ENCODE measurements at places on chromosomes 16 and 17.

- no peak for DNase-seq
These were observed 64.3 kb downstream of the KLHDC4 start for GRCh38 chr16:87701505-87701921.

- DNase-seq, result no peak
These were observed 13.6 kb upstream of the STH start for GRCh38 chr17:45985447-45985846.

- no peak for DNase-seq
These were observed 8.2 kb upstream of the PHF12 start for GRCh38 chr17:28959471-28959871.

DNA sequence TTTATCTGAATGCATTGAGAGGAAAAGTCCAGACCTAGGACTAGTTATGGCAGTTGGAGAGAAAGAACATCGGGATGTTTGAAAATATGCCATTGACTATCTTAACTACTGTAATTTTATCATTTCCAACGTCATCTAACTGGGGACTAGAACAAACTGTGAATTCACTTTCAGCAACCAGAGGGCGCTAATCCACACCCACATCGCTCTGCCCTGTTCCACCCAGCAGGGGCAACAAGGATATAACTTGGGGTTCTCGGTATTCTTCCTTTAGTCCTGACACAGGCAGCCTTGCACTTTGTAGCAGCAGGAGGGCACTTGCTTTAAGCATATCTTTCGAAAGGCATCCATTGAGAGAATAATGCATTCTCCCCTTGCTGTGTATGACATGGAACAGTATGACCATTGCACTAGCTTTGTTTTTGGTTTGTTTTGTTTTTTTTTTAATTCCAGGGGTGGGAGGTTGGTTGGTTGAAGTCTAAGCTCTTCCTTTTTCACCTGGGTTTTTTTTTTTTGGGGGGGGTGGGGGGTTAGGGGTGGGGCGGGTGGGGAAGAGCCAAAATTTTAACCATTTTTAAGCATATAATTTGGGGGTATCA lies 31.5 kb downstream of the SIAH1 start:
- DNase-seq, result peak; percentile 57

- no peak for DNase-seq
These were observed 13.0 kb downstream of the SHPK start for GRCh38 chr17:3622977-3623594.

GRCh38 chr17:49241692-49242397 lies 11.3 kb upstream of the PHOSPHO1 start:
- no peak for DNase-seq

- no peak for DNase-seq
These were observed 247.4 kb downstream of the PRKCA start for GRCh38 chr17:66549731-66550207.

DNA sequence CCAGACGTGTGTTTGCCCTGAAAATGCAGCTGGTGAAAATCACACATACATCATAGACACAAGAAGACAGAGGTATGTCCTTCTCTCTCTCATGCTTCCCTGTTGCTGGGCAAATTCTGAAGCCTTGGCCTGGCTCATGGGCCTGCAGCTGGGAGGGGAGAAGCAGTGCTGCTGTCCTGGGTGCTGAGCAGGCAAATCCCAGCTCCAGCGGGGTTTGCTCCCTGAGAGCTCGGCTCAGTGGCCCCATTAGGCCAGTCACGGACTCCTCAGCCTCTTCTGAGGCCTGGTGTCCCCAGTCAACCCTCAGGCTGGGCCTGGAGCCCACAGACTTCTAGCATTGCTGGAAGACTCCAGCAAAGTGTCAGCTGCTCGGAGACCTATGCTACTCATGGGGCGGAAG lies 11.7 kb downstream of the RHBDL3 start:
- DNase-seq, result no peak

DNA sequence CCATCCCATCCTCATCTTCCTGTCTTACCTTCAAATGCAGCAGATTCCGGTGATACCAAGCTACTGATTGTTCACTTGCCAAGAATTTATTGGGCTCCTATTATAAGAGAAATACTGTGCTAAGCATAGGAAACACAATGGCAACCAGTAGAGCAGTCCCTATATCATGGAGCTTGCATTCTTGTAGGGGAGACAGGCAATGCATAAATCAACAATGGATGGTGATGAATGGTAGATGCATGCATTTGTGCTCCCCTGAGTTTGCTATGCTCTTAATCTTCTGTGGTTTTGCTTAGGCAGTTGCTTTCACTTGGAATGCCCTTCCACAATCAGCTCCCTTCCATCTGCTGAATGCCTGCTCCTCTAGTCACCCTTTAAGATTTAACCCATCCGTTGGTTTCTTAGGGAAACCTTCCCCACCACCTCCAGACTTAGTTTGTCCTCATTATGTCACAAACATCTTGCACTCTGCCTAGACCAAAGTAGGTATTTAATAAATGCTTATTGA lies 200.2 kb upstream of the TOX3 start:
- DNase-seq, result no peak
